ENCODE measurements at places on chromosomes 7 and 10.

GRCh38 chr7:66100408-66101050, 14.1 kb upstream of the CRCP start:
- DNase-seq, result no peak

DNA sequence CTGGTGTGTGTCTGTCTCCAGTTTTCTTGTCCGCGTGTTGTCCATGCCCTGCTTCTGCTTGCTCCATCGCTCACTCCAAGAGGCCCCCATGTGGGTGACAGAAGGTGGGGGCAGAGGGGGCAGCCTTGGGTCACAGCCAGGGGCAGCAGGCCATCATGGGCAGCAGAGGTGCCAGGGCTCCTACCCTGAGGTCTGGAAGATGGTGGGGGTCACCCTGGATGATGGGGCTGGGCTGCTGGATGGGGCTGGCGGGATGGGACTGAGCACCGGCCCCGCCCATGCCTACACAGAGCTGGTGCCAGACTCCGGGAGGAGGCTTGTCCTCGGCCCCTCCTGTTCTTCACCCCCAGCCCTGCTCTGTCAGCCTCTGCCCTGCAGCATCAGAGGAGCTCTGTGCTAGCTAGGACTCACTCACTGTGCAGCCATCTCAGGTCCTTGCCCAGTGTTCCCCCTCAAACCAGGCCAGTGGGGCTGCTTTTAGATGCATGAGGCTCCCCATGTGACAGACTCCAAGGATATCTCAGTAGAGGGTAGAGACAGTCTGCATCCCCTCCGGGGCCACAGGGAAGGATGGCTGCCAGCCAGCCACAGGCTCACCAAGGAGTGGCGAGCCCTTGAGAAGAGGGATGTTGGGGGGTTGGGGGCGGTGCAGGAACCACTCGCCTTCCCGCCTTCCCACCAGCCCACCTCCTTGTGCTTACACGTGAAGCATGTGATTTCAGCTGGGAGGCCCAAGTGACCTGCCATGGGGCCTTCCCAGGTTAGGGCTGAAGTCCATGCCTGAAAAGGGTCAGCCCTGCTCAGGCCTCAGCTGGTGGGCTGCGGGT, 35.5 kb upstream of the PPIF start:
- DNase-seq, result no peak

DNA sequence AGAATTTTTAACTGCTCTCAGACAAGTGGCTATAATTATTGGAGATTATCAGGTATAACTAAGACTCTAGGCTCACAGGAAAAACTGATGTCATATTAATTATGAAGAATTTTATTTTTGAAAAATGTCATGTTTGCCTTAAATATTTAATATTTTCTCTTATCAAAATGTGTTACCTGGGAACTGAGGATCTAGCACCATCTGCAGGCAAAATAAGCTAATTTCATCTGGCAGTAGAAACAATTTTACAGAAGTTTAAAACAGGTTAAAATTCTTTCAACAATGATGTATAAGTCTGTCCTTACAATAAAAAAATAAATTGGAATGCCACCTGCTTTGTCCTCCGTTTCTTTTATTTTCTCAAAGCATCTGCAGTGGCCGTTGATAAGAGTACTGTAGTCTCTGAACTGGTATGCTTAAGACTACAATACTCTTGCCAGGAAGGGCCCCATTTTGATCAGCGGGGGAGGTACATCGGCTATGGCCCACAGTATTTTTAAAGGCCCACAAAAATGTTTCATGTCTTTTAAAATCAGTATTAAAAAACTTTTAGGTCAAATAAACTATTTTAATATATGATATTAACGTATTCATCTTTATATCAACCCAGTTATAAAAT, 81.3 kb downstream of the VWDE start:
- no peak for DNase-seq

DNA sequence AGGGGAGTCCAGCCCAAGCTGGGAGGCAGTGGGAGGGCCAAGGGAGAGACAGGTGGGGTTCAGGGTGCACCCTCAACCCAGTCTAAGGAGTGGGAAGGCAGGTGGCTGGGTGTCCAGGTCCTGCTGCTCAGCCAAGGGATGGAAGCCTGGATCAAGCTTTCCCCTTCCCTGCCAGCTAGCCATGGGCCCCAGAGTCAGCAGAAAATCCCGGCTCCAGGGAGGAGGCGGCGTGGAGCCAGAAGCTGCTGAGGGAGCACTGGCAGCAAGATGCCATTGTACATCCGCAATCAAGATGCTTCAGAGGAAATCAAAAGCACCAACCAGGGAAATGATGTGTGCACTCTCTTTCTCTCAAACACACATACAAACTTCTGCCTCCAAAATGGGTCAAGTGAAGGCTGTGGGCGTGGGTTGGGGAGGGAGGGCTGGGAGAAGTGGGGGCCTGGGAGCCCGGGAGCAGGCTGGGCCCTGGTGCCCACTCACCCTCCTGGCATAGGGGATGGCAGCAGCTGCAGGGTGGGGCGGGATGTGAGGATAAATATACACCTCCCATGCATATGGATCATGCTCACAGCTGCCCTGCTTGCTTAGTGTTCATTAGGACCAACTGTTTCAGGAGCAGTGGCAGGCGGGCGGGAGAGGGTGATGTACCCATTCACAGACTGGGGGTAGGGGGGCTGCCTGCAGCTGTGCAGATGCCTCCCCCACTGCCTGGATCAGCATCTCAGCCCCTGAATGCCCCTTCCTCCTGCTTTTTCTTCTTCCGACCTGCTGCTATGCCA, 24.2 kb downstream of the TRIM8 start:
- DNase-seq, result no peak

GRCh38 chr7:24764972-24765744, 7.9 kb upstream of the GSDME start:
- no peak for DNase-seq

DNA sequence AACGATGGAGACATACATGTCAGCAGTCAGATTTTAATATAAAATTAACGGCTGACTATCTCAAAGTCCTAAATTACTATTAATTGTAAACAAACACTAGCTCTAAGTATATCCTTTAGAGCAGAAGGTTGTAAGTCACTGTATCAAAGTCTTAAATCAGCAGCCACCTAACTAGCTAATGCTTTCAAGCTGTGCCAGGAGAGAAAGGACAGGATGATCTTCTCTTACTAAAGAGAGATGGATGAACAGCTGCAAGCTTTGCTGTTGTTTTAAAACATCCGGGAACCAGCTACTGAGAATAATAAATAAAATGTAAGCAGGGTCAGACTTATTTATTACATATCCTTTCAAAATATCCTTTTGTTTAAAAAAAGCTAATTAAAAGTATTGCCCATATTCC, 24.0 kb upstream of the ABLIM1 start:
- no peak for DNase-seq

GRCh38 chr7:44063547-44063893, 1.8 kb downstream of the PGAM2 start:
- no peak for DNase-seq

- DNase-seq, result peak; percentile 38
Observed at GRCh38 chr7:128361411-128362379, at the start of gene PRRT4. Gene PRRT4 (minus strand): TSS chr7:128361690.

- DNase-seq, result no peak
Observed at GRCh38 chr7:117565226-117565625, 85.4 kb downstream of the CFTR start.

Data from PC-9 (cell line).